ENCODE measurements at places on chromosomes 7 and 10. TPM values are rescaled to one million over a fixed set of nuclear protein-coding genes. Genes with fewer than 3 reads are reported as not detected.

DNA sequence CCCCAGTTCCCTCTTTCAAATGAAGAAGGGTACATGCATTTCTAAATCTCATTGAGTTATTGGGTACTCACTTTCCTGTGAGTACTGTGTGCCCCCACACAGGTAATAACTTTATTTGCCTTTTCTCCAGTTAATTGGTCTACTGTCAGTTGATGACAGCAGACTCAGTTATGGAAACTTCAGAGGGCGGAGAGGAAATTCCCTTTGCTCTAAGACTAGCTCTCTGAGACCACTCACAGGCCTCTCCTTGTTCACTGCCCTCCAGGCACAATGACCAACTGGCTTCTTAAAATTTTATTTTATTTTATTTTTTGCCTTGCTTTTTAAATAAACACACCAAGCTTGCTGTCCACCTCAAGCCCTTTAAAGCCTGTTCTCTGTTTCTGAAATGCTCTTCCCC is 235.8 kb upstream of the AOAH start:
- DNase-seq = no peak

Gene C10orf67
- total RNA-seq = 0.09 TPM

GRCh38 chr10:73781879-73782748 is at the start of gene CHCHD1:
Gene CHCHD1 (plus strand): TSS chr10:73782048. CDS start chr10:73782076, 28 bp downstream.
- peak; percentile 79 for DNase-seq

Gene HMX2
- 1.1 TPM for total RNA-seq

- DNase-seq = no peak
Observed at GRCh38 chr7:50648570-50649169, 83.5 kb upstream of the DDC start.

DNA sequence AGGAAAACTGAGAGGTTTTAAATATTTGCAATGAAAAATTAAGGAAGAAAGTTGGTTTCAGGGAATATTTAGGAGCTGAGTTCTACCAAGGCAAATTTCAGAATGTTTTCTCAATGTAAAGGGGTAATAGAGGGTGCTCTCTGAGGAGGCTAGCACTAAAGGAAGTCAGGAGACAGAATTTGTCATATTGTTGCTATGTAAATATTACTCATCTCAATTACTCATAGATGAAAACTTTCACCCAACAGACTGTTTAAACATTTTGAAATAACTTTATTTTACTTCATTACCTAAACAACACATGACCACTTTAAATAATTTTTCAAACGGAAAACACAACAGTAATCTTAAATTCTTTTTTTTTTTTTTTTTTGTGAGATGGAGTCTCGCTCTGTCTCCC is 274.8 kb upstream of the NRG3 start:
- peak; percentile 30 for DNase-seq

GRCh38 chr10:4131407-4132215 is 346.6 kb upstream of the KLF6 start:
- DNase-seq = peak; percentile 9

Measured in NCI-H460 (cell line).